ENCODE measurements at places on chromosomes 6 and 20.

- no peak for DNase-seq
Observed at GRCh38 chr6:144728804-144729203, 443.7 kb downstream of the UTRN start.

DNA sequence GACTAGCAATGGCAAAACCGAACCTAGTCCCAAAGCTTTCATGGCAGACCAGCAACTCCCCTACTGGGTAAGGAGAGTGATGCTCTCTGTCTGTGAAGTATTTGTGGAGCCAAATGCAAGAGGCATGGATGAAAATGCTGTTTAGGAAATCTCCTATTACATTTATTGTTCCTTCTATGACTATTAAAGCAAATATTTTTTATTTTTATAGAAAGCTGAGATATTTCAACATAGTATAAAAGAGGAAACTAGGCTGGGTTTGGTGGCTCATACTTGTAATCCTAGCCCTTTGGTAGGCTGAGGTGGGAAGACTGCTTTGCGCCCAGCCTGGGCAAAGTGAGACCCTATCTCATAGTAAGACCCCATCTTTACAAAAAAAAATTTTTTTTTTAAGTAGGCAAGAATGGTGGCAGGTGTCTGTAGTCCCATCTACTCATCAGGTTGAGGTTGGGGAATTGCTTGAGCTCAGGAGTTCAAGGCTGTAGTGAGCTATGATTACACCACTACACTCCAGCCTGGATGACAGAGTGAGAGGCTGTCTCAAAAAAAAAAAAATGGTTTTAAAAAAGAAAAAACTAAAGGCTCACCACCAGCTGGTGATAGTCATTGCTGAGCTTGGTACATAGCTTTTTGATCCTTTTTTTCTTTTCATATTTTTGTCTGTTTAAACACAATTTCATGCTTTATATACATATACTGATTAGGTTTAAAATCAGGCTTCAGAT lies 11.3 kb downstream of the KDM1B start:
- DNase-seq = no peak

- DNase-seq = no peak
Observed at GRCh38 chr6:29992807-29993206, 50.5 kb downstream of the HLA-A start.

DNA sequence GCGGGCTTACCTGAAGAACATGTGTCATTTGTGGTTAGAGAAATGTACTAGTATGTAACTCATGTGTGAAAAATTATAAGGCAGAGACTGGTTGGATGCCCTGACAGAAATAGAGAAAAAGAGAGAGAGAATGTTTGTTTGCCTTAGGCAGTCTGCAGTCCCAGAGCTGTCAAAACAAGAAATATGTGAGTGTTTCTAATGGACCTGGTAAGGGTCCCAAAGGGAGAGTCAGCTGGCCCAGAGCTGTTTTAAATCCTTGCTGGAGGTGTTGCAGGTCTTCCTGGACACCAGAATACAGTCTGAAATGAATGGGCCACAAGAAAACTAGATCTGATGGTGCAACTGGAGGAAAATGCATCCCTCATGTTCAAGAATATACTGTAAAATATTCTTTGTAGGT lies 158.3 kb upstream of the OGFRL1 start:
- DNase-seq = no peak

- DNase-seq = peak; percentile 12
Observed at GRCh38 chr6:34246563-34247391, 2.0 kb downstream of the SMIM29 start.

- no peak for DNase-seq
Observed at GRCh38 chr20:21564127-21564773, 50.4 kb upstream of the NKX2-2 start.

- DNase-seq = no peak
Observed at GRCh38 chr6:23633996-23634395, 492.0 kb upstream of the NRSN1 start.

DNA sequence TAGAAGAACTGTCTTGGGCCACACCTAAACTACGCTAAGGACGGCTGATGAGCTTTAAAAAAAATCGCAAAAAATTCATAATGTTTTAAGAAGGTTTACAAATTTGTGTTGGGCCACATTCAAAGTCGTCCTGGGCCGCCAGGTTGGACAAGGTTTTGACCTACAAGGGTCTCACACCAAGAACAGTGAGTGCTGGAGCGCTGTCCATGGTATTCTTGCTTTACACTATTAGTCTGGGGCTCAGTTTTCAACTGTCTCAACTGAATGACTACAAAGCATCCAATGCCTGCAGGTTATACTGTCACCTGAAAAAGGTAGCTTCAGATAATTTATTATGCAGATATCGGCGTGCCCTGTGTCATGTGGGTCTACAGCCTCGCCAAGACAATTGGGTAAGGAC lies 3.7 kb upstream of the FAXC start:
- no peak for DNase-seq

- DNase-seq = no peak
Observed at GRCh38 chr20:3583765-3584164, 79.4 kb downstream of the GFRA4 start.

DNA sequence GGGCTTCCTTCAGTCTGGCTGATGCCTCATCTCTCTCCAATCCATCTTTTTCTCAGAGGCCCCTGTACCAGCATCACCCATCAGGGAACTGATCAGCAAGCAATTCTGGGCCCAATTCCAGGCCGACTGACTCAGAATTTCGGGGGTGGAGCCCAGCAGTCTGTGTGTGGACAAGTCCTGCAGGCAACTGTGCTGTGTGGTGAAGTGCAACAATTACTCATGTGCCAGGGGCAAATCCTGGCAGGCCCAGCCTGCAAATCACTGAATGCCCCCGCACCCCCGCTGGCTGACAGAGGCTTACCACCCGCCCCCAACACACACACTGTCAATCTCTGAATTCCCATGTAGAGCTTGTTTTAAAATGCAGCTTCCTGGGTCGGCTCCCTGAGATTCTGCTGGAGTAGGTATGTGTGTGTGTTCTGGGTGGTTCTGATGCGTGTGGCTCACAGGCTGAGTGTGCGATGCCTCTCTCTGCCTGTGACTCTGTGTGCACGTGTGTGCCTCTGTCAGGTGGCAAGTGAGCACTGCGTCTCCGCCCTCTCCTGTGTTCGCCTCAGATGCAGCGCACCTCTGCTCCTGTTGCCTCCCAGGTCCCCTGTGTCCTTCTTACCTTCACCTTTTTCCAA lies 45.4 kb downstream of the SSR1 start:
- DNase-seq = no peak
